Stimulated activated CD4-positive, alpha-beta T cell treated with anti-CD3 and anti-CD28 coated beads, TNF-alpha, amount 100 ng/mL, for 4 hours (primary cell): ENCODE measurements at places on chromosomes 3 and 15.

GRCh38 chr3:144128108-144128892 is 156.7 kb downstream of the DIPK2A start:
- DNase-seq, result no peak

GRCh38 chr3:167972502-167972901 is 123.2 kb downstream of the GOLIM4 start:
- DNase-seq, result no peak

GRCh38 chr3:4722103-4722502 is 229.0 kb downstream of the ITPR1 start:
- DNase-seq, result no peak

DNA sequence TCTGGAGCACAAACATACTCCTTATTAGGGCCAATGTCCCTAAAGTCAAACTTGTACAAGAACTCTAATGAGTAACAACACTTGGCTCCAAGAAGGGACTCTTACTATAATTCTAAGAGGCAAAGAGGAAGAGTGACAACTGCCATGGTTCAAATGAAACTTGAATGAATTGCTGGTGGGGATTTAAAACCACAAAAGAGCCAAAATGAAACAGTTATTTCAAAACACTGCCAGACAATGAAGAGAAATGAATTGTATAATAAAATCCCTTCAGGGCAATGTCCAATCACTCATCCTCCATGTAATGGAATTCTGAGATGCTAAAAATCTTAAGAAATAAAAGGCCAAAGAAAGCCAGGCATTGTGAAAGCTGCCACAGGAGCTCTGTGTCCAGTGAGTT is 14.2 kb downstream of the THRB start:
- no peak for DNase-seq

DNA sequence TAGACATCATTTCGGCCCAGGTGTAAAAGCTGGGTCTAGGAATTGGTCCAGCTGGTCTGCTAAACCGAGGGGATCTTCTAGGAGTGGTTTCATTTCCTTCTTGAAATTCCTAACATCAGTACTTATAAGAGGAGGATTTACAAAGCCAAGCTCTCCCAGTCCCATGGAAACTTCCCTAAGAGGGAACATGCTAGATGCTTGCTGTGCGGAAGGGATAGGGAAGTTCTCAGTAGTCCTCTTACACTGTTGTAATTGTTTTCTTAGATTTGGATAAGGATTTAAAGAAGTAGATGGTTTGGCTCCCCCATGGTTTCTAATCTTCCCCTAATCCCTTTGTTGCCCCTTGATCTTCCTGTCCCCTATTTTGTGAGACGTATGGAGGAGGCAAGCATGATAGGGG is 89.7 kb upstream of the XCR1 start:
- DNase-seq, result no peak

DNA sequence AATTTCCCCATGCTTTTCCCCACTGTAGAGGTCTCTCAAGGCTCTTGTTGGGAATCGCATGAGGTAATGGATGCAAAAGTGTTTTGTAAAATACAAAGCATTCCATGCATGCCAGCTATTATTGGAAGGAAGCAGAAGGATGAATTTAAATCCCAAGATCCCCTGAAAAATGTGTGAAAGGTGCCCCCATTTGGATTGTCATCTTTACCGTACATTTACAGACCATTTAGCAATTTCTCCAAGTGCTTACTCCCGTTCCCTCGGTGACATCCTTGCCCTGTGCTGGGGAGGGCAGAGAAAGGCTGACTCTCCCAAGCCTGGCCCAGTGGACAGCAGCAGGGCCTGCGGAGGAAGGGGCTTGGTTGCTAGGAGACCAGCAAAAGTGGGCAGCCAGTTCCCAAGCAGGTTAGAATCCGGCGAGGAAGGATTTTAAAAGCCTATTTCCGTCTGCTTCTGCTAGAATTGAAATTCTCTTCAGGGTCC is 31.1 kb upstream of the NEO1 start:
- no peak for DNase-seq

- no peak for DNase-seq
Measured at GRCh38 chr15:60411774-60412425, 14.1 kb upstream of the ANXA2 start.

GRCh38 chr3:94130690-94131089 is 67.8 kb downstream of the NSUN3 start:
- DNase-seq, result no peak

- DNase-seq, result no peak
Measured at GRCh38 chr3:4746241-4746958, 232.8 kb upstream of the BHLHE40 start.

DNA sequence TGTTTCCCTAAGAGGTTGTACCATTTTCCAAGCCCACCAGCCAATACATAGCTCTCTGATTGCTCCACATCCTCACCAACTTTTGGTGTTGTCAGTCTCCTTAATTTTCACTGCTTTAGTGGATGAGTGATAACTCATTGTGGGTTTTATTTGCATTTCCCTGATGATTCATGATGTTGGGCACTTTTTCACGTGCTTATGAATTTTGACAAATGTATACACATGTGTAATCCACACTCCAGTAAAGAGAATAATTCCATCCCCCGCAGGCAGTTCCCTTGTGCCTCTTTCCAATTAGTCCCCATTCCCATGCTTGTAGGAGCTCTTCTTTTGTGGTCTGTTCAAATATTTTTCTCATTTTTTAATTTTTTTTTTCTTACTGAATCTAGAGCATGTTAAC is 52.4 kb downstream of the ANP32A start:
- no peak for DNase-seq

GRCh38 chr15:63292771-63293170 is 15.4 kb downstream of the APH1B start:
- no peak for DNase-seq

DNA sequence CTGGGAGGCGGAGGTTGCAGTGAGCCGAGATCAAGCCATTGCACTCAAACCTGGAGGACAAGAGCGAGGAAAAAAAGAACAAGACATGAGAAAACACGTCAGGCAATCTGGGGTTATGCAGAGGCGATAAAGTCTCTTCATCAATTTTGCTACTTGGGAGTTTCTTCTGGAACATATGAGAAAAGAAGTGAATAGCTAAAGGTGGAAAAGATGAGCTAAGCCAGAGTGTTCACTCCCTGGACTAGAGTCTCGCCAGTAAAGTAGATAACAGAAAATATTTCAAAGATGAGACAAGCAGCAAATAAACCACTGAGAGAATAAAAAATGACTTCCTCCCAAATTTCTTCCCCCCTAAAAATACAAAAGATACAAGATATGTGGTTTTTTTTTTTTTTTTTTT is 188.4 kb upstream of the HES1 start:
- no peak for DNase-seq

DNA sequence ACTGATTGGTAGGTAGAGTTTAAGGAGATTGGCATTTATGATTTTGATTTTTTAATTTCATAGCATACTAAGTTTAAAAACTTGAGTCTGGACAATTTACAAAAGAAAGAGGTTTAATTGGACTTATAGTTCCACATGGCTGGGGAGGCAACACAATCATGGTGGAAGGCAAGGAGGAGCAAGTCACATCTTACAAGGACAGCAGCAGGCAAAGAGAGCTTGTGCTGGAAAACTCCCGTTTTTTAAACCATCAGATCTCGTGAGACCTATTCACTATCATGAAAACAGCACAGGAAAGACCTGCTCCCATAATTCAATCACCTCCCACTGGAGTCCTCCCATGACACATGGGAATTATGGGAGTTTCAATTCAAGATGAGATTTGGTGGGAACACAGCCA is 630.9 kb upstream of the NR2F2 start:
- no peak for DNase-seq

- DNase-seq, result no peak
Measured at GRCh38 chr3:128748557-128748956, 22.6 kb downstream of the RAB7A start.

GRCh38 chr3:184380627-184381260 is 890 bp downstream of the CHRD start:
- DNase-seq, result no peak

GRCh38 chr3:41198950-41199865 is at the start of gene CTNNB1:
CTNNB1 (plus strand) TSS chr3:41199505; CDS start chr3:41224069, 24,564 bp downstream.
- DNase-seq, result peak; percentile 87

DNA sequence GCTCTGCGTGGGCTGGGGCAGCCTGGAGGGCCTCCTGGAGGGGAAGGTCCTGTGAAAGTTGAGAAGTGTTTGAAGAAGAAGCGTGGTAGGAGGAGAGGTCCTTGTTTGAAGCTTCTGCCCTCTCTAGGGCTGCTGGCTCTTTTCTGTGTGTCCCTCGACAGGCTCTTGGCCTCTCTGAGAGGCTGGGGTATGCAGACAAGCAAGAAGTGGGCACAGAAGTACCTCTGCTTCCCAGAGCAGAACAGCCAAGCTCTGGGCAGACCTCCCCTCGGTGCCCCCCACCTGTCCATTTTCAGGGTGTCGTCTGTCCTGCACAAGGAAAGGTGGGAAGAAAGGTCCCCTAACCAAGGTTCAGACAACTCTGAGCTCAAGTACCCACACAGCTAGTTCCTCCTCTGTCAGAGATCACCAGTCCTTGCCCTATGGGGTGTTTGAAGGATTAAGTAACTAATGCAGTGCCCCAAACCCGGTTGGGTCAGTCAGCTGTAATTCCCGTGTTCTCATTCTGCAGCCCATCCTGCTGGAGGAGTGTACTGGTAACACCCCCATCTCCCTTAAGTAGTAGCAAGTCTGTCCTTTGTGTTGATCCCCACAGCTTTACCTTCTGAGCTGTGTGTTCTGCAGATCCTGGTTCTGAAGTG is 6.3 kb downstream of the CSK start:
- no peak for DNase-seq

- DNase-seq, result no peak
Measured at GRCh38 chr3:19711160-19711782, 222.7 kb downstream of the EFHB start.

GRCh38 chr3:126714921-126715320 is 10.9 kb downstream of the CHCHD6 start:
- DNase-seq, result no peak

- DNase-seq, result no peak
Measured at GRCh38 chr3:75049533-75049932, 435.1 kb upstream of the CNTN3 start.

- DNase-seq, result no peak
Measured at GRCh38 chr3:106381939-106382335, 513.1 kb upstream of the CBLB start.

GRCh38 chr15:80447077-80447476 is 42.9 kb downstream of the ARNT2 start:
- no peak for DNase-seq

DNA sequence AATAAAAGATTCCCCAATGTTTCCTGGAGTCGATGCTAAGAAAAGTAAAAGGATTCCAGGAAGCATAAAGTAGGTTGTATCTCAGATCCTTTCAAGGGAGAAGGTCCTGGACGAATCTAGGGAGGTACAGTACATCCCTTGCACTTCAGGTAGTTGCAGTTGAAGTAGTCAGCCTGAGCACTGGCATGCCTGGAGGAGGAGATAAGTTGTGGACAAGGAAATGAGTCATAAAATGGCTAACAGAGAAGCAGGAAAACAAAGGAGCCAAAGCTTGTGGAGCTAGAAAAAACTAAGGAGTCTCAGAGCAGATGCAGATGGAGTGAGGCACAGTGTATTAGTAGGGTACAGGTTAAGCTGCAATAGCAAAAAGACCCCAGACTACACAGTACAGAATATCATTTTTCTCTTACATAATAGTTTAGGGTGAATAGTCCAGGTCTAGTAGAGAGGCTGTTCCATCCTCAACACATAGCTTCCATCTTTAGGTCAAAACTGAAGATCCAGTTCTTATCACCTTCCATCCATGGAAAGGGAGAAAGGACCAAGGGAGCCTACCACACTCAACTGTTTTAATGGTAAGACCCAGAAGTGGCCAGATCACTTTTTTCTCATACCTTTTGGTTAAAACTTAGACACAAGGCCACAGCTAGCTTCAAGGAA is 41.3 kb downstream of the COL6A5 start:
- DNase-seq, result no peak

DNA sequence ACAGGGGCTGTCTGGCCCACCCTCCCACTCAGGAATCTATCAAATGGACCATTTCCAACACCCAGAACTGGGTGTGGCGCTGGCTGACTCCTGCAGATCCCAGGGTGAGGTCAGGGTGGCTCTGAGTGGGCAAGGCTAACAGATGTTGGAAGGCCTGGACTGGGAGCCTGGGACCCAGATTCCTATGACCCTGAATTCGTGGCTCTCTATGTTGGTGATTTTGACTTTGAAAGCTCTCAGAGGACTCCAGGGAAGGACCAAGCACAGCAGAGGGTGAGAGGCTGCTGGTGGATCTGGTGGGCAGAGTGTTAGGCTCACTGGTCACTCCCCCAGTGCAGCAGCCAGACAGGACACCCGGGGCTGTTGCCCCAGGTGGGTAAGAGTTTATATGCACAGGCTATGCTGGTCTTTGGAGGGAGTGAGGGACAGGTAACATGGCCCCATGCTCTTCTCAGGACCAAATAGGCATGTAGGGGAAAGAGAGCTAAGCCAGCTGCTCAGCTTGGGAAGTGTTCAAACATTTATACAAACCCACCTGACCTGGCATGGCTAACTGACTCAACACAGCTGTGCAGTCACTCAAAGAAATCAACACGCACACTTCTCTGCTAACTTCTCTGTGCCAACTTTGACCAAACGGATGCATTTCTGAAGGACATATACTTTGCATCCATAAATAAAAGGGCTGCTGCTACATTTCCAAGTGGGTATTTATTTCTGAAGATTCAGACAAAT is 62.6 kb upstream of the RAB6B start:
- no peak for DNase-seq

DNA sequence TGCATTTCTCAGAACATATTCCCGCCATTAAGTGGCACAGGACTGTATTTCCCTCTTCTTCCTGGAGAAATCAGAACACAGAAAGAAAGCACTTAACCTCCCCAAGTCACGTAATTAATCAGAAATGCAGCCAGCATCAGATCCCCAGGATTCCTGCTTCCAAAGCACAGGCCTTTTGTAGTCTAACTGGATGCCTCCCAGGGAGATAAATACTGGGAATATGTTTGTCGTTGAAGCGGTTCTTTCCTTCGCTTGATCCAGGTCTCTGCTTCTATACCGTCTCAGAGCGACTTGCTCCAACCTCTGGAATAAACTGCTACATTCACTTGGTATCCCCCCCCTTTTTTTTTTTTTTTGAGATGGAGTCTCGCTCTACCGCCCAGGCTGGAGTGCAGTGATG is 198.6 kb downstream of the KBTBD8 start:
- DNase-seq, result no peak

GRCh38 chr3:197035577-197035976 is 6.0 kb upstream of the MELTF start:
- no peak for DNase-seq

DNA sequence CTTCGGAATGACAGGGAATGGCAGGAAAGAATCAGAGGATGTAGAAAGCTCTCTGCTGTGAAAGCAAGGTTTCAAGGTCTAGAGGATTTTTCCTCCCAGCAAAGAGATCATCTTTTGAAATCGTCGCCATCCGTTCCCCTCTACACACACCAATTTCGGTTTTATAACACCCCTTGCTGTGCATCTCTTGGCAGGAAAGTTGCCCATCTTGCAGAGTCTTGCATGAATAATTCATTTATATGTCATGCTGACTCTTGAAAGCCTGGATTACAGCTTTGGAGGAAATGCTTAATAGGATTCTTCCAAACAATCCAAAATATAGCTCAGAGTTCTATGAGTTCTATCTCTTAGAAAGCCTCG is 262.7 kb downstream of the CHL1 start:
- no peak for DNase-seq

- no peak for DNase-seq
Measured at GRCh38 chr3:172029425-172030098, 9.8 kb upstream of the FNDC3B start.
